ENCODE measurements at places on chromosomes 1 and 21.

DNA sequence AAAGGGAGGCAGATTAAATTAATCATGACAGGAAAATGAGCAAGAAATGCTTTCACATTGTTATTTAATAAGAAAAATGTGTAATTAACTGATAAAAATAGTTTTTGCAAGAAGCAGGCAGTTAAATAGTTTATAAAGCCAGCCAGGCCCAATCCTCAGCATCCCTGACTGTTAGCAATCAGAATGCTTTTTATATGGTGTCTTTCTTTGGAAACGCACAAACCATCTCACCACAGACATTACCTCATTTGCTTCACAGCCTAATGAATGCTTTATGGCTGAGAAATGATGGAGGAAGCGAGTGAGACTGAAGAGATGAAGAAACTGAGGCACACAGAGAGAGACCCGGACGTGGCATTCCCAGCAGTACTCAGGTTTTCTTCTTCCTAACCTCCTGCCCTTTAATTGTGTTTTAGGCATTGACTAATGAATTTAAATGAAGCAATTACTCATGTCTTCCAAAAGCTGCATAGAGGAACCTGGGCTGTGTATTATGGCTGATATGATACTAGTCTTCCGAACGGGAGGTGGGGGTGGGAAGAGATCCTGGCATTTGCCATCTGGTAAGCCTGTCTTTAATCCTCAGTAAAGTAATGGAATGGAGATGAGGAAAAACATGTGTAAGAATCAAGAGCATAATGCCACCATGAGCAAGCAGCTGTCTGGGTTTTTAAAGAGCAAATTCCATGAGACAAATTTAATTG is 116.1 kb upstream of the LMO4 start:
- DNase-seq, result no peak

- DNase-seq, result no peak
These were observed 20.4 kb downstream of the LEPR start for GRCh38 chr1:65440915-65441314.

GRCh38 chr1:62613890-62614289 is 16.6 kb downstream of the ANGPTL3 start:
- no peak for DNase-seq

DNA sequence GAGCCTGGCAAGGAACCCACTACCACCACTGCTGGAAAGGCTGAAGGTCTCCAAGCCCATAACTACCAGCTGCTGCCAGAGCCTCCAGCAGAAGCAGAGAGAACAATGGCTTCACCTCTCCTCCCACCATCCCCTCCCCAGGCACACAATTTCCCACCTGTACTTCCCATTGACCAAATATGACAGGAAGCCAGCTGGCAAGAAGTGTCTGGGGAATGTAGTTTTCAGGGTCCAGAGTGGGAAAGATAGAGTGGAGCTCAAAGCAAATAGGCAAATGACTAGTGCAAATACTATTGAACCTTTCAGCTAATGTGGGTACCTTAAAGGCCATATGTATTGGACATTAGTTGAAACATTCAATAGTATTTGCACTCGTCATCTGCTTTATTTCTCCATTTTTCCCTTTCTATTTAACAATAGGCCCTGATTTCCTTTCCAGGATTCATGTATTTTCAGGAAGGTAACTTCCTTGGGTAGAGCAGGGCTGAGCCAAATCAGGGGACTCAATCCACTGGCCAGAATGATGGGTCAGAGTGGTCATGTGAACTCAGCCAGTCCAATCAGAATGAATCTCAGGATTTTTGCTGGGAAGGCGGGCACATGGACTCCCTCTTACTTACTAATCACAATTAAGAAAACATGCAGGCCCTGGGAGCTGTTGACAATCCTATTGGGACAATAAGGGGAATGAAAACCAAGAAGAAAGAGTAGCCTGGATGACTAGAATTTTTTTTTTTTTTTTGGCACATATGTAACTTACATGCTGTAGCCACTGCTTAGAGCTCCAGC is 12.1 kb upstream of the NFYC start:
- no peak for DNase-seq

DNA sequence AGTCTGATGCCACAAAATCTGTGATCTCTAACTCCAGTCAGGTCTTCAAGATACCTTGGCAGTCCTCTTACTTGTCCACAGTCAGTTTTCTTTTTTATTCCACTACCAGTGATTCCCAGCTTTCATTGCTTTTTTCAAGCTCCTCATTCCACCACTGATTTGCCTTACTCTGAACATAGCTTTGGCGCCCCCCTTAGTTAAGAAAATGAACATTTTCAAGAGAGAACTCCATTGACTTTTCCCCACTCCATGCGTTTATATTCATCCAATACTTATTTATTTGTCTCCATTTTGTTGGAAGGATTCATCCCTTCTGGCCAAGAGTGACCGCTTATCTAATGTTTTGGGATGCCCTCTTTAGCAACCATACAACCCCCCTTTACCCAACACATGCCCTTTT is 33.9 kb upstream of the IPO9 start:
- DNase-seq, result no peak

Measured in left renal pelvis (tissue), 4 donors.